Hepatocyte (in vitro differentiated cells): ENCODE measurements at places on chromosomes 7 and 10.

GRCh38 chr7:2717293-2718261, 29.6 kb downstream of the AMZ1 start:
- no peak overlapping the region for H3K4me3 ChIP-seq
- peak; percentile 86 for DNase-seq
- H3K36me3 ChIP-seq, result no peaks in the 10 kb centered on the region
- H3K27ac ChIP-seq, result peak overlapping the region; percentile 90
- peaks cover 23% of the 10 kb centered on the region for H3K4me1 ChIP-seq

DNA sequence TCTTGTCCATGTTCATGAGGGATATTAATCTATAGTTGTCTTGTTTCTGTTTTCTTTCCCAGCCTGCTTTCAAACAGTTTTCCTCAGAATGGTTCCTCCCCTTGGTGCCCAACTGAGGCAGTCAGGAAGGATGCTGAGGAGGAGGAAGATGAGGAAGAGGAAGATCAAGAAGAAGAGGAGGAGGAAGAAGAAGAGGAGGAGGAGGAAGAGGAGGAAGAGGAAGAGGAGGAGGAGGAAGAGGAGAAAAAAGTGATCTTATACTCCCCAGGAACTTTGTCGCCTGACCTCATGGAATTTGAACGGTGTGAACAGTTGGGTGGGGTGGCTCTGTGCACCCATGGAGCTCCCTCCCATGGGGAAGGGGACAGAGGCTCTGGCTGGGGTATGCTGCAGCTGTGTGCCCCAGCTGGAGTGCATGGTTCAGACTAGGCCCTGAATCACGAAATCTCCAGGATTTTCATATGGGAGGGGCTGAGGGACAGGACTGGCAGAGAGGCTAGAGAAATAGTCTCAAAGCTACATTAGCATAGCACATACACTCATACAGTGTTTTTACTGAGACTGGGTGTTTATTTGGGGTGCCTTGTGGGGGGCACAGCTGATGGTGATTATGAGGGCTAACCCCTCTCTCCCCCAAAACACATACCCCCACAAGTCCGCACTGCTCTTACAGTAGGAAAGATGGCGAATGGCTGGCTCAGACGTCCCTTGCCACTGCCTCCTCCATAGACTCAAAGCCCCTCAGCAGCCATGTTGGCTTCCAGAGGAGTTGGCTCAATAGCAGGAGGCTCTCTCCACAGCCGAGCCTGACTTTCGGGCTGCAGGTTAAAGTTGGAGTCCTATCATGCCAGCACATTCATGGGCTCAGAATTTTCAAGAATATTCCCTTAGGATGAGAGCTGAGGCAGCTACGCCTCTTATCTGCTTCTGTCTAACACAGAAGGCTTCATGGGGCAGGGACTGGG, 11.9 kb downstream of the STRA8 start:
- H3K27me3 ChIP-seq, result peaks cover 3% of the 10 kb centered on the region
- no peaks in the 10 kb centered on the region for H3K36me3 ChIP-seq
- no peak overlapping the region for H3K27ac ChIP-seq
- H3K4me1 ChIP-seq, result no peaks in the 10 kb centered on the region

GRCh38 chr10:125983161-125983560, 86.8 kb downstream of the FANK1 start:
- no peaks in the 10 kb centered on the region for H3K4me1 ChIP-seq
- DNase-seq, result no peak
- H3K27ac ChIP-seq, result no peak overlapping the region
- H3K36me3 ChIP-seq, result no peaks in the 10 kb centered on the region
- no peaks in the 10 kb centered on the region for H3K27me3 ChIP-seq

GRCh38 chr7:138864667-138865066, 66.7 kb upstream of the ATP6V0A4 start:
- no peak for DNase-seq
- no peak overlapping the region for H3K4me3 ChIP-seq

- no peak overlapping the region for H3K4me3 ChIP-seq
- no peak for DNase-seq
- peaks cover 7% of the 10 kb centered on the region for H3K4me1 ChIP-seq
- H3K27me3 ChIP-seq, result no peaks in the 10 kb centered on the region
- H3K27ac ChIP-seq, result no peak overlapping the region
- H3K36me3 ChIP-seq, result no peaks in the 10 kb centered on the region
These were observed 15.0 kb downstream of the TBC1D12 start for GRCh38 chr10:94417321-94417720.

DNA sequence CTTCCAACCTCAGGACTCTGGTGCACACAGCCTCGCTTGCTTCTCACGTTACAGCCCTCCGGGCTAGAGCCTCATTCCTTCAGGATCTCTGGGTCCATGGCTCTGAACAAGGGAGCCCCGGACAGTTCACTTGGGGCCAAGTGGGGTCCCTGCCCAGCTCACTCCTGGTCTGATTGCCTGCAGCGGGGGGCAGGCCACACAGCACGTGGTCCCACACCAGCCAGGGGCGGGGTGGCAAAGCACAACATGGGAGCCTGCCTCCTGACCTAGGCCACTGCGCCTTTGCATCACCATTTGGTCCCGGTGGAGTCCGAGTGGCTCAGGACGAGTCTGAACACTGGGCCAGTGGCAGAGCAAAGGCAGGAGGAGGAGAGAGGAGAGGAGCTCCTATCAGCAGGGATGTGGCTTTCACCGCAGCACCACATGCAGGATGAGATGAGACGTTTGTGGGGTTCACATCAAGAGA, 13.4 kb upstream of the CRYGN start:
- H3K27ac ChIP-seq, result no peak overlapping the region
- no peak overlapping the region for H3K4me3 ChIP-seq
- DNase-seq, result no peak
- no peaks in the 10 kb centered on the region for H3K4me1 ChIP-seq

DNA sequence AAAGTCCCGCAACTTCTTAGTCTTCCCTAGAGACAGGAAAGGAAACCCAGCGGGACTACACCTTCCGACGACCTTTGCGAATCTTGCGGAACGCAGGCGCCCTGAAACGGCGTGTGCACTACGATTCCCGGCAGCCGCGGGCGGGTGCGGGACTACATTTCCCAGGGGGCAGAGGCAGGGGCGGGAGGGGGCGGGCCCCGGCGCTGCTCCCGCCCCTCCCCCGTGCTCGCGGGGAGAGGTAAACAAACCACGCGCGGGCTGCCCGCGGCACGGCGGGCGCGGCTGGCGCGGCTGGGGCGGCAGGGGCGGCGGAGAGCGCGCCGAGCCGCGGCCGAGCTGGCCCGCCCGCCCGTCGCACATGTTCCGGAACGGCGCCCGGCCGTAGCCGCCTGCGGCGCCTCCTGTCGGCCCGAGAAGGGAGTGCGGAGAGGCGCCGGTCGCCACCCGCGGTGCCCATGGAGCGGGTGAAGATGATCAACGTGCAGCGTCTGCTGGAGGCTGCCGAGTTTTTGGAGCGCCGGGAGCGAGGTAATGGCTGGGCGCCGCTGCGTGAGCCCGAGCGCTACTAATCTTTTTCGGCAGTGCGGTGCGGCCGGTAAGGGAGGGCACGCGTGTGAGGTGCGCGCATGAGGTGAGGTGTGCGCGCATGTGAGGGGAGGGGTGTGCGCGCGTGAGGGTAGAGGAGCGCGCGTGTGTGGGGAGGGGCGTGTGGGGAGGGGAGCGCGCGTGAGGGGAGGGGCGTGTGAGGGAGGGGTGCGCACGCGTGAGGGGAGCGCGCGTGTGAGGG, 18.5 kb downstream of the MXI1 start:
- peak overlapping the region; percentile 85 for H3K27ac ChIP-seq
- peaks cover 12% of the 10 kb centered on the region for H3K4me1 ChIP-seq
- H3K4me3 ChIP-seq, result peak overlapping the region; percentile 82
- H3K27me3 ChIP-seq, result no peaks in the 10 kb centered on the region

DNA sequence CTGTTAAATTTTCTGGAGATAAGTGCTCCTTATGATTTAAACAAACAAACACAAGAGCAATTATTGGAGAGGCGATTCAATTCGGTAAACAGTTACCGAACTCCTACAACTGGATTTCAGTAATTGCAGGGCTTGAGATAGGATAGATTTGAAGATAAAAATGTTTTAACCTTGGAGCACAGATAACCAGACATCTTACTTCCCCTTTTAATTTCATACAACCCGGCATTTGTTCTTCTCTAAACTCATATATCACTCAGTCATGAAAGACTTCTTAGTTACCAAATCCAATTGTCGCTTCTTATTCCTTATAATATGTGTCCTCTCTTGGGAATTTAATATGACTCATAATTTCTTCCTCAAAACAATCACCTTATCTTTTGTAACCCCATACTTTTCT, 235.9 kb upstream of the CSTF2T start:
- H3K36me3 ChIP-seq, result no peaks in the 10 kb centered on the region
- no peak overlapping the region for H3K27ac ChIP-seq
- DNase-seq, result no peak
- H3K27me3 ChIP-seq, result no peaks in the 10 kb centered on the region
- no peak overlapping the region for H3K4me3 ChIP-seq

DNA sequence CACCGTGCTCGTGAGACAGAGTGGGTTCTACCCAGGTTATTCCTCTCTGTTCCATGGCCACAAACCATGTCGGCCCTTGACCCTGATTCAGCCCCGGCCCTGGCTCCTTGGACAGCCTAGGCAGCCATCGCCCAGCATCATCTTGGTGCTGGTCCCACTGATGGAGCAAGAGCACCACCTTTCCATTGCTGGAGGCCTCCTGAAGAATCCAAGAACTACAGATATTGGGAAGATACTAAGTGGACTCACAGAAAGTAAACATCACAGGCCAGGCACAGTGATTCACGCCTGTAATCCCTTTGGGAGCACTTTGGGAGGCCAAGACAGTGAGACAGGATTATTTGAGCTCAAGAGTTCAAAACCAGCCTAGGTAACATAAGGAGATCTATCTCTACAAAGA, 125.1 kb downstream of the NT5C2 start:
- H3K27me3 ChIP-seq, result no peaks in the 10 kb centered on the region
- H3K27ac ChIP-seq, result no peak overlapping the region
- H3K4me3 ChIP-seq, result no peak overlapping the region
- DNase-seq, result no peak
- H3K36me3 ChIP-seq, result no peaks in the 10 kb centered on the region
